ENCODE measurements at places on chromosomes 7 and 10.
A peak's percentile ranks its signal among the peaks of the same experiment; 100 is the strongest.

GRCh38 chr7:7702826-7703225, 15.6 kb downstream of the RPA3 start:
- peak; percentile 43 for DNase-seq

- DNase-seq, result no peak
Observed at GRCh38 chr10:14162629-14163344, 167.9 kb downstream of the FRMD4A start.

GRCh38 chr7:91636129-91636724, 244.3 kb downstream of the MTERF1 start:
- DNase-seq, result no peak

DNA sequence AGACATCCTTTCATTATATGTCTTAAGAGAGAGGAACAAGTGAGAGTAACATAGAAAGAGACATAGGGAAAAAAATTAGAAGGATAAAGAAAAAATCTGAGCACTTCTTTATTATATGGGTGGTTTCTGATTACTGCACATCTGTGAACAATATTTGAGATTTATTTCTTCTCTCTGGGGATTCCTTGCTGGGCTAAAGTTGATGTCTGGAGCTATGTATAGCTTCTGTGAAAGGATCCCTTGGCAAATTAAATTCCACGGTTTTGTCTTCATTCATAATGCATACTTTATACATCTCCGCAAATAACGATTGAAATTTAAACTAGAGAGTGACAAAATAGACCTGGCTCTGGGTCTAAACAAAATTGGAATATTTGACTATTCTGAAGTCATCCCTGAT, 232.2 kb upstream of the CTBP2 start:
- no peak for DNase-seq

GRCh38 chr7:115574681-115575291, 455.8 kb downstream of the TFEC start:
- DNase-seq, result no peak

- DNase-seq, result peak; percentile 58
Observed at GRCh38 chr7:106166651-106167342, 54.7 kb upstream of the SYPL1 start.

DNA sequence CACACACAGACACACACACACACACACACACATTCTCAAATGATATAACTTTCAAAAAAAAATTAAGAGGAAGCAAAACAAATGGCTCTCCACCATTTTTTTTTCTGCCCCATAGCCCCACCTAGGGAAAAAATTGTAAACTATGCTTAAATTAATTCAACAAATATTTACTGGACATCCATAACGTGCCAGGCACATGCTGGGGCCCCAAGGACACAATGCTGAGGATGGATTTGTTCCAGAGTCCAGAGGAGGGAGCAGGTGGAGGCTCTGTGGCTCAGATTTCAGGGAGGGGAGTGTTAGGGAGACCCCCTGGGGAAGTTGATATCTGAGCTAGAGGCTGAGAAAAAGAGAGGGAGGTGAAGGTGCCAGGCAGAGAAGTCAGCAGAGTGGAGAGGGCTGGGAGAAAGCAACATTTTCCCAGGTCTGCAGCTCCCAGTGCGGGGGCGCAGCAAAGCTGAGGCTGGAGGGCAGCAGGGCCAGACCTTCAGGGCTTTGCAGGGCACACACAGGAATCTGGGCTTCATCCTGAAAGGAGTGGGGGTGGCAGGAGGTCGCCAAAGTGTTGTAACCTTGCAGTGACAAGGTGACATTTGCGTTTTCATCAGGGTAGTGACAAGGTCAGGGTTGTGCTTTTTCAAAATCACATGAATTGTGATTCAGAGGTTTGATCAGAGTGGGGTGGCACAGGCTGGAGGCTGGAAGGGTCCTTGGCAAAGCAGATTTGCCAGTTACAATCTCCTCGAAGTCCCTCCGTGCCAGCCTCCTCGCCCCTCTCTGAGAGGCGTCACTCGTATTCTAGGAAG, 261.6 kb downstream of the WDR11 start:
- DNase-seq, result no peak

DNA sequence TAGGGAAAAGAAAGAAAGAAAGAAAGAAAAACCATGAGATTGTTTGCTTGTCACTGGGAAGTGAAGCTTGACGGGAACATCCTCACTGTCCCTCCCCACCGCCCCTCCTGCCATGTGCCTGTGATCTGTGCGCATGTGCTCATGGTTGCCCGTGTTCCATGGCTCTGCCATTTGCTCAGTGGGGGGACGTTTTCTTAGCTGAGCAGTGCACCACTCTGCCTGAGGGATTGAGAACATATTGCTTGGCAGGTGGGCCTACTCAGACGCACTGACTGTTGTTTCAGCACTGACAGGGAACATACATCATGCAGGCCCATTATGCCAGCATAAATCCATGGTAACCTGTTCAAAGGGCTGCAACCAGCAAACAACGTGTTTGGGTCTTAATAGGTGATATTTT, 747.9 kb upstream of the GALNT17 start:
- DNase-seq, result no peak

- no peak for DNase-seq
Observed at GRCh38 chr10:74151879-74152722, 1.1 kb downstream of the ADK start.

- DNase-seq, result no peak
Observed at GRCh38 chr7:95470452-95470851, 15.3 kb upstream of the ASB4 start.

- no peak for DNase-seq
Observed at GRCh38 chr7:157630301-157630853, 293.6 kb downstream of the DNAJB6 start.

DNA sequence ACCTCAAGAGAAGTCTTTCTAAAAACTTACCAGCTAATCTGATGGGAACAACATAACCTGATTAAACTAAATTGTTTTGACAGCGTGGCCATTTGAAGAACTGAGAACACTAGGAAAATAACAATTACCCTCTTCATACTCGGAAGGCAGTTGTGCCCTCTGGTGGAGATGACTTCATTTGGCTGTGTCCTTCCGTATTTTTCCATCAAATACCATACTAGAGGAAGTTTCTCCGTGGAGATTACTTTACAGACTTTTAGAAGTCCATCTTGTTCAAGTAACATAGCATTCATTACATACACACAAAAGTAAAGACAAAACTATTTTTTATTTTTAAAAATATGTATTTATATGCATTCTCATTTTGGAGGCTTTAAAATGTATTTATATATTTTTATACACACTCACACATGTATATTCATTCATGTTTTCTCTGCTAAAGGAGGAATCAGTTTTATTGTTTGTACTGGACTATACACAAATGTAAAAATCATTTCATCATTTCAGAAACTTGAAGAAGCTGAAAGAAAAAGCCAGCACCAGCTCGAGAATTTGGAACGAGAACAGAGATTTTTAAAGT, 25.2 kb downstream of the SMNDC1 start:
- peak; percentile 47 for DNase-seq

GRCh38 chr7:45599851-45600706, 25.9 kb downstream of the ADCY1 start:
- no peak for DNase-seq

GRCh38 chr7:14424675-14425074, 435.2 kb upstream of the ETV1 start:
- DNase-seq, result no peak

DNA sequence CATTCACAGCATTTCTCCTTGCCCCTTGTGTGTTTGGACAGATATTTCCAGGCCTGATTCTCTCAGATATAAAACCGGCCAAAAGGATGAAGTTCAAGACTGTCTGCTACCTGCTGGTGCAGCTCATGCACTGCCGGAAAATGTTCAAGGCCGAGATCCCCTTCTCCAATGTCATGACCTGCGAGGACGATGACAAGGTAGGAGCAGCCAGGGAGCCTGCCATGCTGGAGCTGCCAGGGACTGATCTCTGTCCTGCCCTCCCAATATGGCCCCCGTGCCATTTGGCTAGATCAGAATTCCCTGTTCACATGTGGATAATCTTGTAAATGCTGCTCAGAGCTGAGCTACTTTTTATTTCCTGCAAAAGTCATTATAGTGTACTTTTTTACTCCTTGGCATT, 87.8 kb downstream of the ADCY1 start:
- DNase-seq, result no peak

DNA sequence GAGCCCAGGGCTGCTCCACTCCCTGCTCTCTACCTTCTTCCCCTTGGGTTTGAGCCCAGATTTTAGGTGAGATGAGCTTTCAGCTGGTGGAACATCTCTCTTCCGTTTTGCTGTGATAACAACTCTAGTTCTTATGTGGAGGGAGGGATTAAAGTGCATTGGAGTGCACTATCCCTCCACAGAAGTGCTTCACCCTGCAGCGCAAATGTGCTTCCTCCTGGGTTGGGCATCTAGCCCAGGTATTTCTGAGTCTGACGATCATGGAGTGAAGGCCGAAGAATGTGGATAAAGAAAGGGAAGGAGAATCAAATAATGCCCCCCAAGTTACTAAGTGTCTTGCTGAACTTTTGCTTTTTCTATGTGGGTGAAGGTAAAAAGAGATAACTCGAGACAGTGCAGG, 157.4 kb downstream of the CACNB2 start:
- DNase-seq, result no peak

DNA sequence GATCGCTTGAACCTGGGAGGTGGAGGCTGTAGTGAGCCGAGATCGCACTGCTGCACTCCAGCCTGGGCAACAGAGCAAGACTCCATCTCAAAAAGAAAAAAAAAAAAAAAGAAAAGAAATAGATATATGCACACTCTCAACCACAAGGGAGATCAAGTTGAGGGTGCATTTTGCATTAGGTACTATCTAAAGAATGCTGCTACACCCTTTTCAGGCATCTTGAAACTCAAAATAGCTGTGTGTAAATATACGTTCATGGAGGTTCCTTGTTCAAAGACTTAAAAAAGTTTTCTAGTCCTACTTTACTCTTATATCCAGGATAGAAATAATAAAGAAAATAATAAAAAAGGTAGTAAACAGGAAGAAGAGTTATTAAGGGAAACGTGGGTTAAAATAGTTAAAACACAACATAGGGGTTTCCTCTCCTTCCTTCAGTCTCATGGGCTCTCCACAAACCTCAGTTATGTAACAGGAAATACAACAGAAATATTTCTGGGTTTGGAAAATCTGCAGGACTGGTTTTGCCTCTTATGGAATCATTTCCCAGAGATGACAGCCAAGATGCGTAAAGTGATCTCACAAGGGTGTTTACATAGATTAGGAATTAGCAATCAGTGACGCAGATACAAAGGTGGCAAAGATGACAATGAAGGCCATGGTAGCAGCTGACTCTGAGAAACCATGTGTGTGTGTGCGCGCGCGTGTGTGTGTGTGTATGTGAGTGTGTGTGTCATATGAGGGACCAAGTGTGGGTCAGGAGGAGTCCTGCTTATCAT, 15.1 kb downstream of the STEAP4 start:
- DNase-seq, result no peak

DNA sequence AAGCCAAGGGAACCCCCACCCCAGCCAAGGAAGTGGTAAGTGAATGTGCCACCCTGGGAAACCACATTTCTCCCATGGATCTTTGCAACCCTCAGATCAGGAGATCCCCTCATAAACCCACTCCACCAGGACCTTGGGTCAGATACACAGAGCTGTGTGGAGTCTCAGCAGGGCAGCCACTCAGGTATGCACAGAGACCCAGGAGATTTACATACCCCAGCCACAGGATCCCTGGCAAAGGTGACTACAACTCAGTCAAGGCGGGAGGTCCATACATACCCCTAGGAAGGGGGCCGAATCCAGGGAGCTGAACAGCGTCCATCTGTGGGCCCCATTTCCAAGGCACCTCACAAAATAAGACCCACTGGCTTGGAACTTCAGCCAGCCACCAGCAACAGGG, 293.4 kb downstream of the CTNNA3 start:
- no peak for DNase-seq

DNA sequence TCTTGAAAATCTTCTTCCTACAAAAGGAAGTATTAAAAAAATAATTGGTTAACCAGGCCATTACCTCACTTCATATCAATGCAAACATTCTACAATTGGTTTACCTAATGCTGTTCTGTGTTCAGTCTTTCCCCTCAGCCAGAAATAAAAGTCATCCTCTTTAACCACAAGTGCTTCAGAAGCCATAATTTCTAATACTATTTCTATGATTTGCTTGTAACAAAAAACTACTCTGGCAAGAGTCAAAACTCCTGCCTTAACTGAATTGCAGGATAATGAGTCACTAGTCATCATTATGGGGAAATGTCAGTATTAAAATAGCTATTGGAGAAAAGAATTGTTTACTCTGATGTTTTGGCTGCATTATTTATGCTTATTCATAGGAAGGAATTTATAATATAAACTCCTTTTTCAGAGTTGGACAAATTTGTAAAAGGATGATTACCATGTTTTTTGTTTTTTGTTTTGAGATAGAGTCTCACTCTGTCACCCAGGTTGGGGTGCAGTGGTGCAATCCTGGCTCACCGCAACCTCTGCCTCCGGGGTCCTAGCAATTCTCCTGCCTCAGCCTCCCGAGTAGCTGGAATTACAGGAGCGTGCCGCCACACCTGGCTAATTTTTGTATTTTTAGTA, 55.5 kb upstream of the ODAD2 start:
- DNase-seq, result peak; percentile 89

DNA sequence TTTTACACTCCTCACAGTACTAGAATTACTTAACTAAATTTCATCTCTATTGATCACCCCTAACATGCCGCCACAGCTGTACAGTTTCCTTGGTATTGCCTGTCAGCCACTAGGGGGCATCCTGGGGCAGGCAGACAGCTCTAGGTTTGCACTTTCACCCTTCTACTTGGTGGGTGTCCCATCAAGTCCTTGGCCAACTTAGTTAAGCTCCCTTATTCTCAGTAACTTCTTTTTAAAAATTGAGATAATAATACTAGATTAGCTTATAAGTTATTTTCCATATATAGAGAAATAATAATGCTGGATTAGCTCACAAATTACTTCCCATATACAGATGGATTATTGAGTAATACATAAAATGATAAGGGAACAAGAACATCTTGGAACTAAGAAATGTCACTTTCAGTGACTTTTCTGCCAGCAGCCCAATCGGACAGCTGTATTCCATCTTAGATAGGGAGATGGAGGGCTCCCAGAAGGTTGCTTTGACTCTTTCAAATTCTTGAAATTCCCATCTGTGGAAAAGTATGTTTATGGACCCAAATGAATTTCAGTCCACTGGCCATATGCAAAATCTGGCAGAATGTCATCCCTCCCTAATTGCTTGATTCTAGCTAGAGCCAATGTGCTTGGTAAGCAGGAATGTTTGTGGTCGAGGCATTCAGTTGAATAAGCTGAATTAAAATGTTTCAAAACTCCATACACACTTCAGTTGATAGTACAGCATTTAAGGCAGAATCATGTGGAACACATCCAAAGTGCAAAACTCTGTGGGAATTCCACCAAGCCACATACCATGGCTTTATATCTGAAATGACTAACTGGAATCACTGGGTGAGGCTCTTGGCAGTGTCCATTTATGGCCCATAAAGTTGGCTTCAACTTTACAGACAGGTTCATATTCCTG, 309.7 kb downstream of the CSTF2T start:
- peak; percentile 98 for DNase-seq

DNA sequence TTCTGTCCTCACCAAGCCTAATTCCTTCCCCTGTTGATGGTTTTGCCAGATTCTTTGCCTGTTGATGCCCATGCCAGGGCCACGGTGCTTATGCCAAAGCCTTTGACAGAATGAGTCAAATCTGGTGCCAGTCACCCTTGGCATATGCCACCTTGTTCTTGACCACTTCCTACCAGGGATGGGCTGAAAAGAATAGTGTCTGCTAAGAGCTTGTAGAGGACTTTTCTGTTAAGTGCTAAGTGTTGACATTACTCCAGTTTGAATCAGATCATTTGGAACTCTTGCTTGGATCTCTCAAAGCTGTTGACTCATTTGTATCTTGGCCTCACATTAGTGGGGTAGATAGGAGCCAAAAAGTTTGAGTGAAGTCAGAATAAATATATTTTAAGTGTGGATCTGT, 661.2 kb downstream of the AUTS2 start:
- DNase-seq, result no peak

GRCh38 chr7:150742286-150742968, 5.2 kb downstream of the GIMAP5 start:
- no peak for DNase-seq
